ENCODE measurements at places on chromosomes 1 and 21.

GRCh38 chr1:34740161-34740868 lies 14.5 kb upstream of the GJB5 start:
- DNase-seq, result no peak

- DNase-seq, result no peak
Measured at GRCh38 chr1:6906783-6907182, 121.5 kb downstream of the CAMTA1 start.

DNA sequence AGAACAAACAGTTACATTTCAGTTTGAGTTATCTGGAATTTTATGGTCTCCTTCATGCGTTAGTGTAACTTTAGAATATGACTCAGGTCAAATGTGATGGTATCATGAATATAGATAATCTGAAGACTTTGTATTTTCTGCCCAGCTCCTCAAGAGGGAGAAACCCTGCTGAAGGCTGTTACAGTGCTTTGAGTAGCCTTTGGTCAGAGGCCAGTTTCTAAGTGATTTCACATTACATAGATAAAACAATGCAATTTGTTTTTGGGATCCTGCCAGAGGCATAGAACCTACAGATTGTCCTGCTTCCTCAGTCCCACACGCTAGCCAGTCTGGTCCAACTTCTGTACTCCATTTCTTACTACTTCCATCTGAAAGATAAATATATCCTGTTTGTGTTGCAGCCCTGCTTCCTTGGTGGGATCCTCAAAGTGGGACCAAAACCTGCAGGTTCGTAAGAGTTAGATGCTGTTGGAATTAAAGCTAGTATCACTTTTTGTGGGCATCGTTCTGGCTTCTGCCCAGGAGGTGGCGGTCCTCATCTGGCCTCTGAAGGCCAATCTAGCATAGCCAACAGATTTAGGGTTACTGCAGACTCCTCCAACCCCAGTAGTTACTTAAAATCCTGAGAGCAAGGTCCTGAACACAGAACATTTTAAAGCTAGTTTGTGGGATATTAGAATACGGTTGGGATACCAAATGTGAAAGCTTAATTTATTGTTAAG lies 645.8 kb upstream of the USP24 start:
- DNase-seq, result no peak

DNA sequence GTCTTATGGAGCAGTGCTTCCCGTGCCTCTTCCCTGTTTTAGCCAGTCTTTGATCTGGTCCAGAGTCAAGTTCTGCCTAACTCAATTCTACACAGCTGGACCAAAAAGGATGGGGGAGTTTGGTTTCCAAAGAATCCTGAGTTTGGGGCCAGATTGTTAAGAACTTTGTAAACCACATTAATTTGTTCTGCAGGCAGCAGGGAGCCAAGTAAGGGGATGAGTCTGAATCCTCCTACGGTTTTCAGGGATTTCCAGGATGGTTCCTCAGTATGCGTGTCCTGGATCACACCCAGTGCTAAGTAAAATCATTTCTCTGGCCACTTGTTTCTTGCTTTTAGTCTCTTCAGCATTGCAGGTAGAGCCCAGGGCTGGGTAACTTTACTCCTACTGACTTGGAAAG lies 26.1 kb upstream of the GJA5 start:
- DNase-seq, result no peak

GRCh38 chr1:20373286-20373685 lies 82.6 kb downstream of the VWA5B1 start:
- DNase-seq, result no peak

DNA sequence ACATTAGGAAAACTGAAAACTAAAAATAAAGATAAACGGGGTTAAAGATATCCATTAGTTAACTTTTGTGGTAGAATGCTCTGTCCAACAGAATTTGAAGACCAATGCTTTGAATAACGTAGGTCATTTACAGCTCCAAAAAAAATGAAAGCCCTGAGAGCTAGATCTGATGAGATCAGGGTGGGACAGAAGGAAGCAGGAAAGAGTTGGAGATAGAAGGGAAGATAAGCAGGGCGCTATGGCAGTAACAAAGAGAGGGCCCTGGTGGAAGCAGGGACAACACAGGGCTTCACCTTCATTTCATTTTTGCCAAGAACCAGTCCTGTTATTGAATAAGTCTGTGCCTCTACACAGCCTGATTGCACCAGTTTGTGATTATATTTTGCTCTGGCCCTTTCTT lies 51.0 kb upstream of the RGS8 start:
- DNase-seq, result no peak

DNA sequence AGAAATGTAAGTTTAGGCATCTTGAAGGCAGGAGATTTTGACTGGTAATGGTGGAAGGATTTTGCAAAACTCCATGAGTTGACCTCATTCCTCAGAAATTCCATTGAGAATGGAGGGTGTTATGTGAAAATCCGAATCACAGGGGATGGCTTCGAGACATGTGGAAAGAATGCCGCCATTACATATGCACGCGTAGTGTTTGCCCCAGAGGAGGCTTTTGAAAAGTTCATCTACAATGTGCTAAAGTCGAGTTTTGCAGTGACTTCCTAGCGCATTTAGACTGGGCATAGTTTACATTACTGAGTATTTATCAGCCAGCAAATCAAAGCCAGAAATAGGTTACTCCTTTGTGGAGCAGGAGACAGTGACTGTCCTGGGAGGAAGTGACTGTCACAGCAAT lies 307.4 kb downstream of the KIF26B start:
- no peak for DNase-seq

- DNase-seq, result no peak
Measured at GRCh38 chr1:81894867-81895266, 94.1 kb downstream of the ADGRL2 start.

DNA sequence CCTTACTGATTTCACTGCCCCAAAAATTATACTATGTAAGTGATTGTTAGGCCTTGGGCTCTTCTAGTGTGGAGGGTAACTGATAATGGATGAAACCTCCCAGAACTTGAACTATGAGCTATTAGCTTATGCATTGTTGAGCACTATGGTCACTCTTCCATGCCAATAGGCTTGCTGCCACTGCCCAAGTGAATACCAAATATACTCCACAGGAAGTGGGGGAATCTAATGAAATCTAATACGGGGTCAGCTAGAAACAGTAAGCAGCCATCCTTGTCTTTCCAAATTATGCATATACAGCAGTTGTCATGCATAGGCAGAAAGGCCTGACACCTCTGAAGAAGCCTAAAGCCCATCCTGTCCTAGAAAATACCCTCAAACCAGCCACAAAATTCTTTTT lies 198.7 kb upstream of the PTBP2 start:
- no peak for DNase-seq

- no peak for DNase-seq
Measured at GRCh38 chr1:7119156-7119555, 333.9 kb downstream of the CAMTA1 start.

DNA sequence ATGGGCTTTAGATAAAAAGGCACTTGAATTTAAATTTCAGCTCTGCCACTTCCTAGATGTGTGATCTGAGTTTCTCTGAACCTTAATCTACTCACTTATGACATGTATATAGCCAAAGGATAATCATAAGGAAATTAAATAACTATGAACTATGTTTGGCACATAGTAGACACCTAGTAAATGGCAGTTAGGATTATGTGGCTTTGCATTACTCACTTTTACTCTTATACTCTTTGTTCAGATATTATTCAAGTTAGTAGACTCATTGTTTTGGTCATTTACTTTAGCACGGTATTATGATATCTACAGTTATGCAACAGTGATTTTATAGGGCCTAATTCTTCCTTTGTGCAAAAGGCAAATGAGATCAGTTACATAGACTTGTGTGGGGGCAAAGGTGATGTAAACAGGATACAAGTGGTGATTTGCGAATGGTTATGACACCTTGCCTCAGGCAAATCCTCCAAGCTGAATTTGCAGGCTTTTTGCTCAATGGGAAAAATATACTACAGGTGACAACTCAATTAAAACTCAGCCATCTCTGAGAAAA lies 297.2 kb upstream of the PBX1 start:
- no peak for DNase-seq

DNA sequence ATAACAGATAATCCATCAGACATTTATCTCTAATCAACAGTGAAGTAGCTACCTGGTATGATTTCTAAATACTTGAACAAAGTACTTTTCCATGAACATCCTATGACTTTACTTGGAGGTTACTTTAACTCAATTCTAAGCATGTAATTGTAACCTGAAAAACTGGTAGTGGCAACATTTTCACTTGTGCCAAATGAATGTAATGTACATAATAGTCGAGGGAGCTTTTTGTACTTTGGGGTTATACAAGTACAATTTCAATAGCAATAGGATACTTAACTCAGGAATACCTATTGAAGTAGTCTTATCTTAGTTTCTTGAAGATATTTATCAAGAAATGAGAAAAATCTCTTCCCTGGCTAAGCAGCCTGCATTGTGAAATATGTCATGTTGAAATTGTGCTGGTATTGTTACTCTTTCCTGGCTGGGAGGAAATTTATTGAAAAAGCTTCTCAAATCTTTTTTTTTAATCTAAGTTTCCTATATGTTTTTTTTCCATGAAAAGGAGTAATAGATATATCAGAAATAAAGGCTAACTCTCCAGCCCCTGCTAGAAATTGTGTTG lies 33.7 kb upstream of the CACYBP start:
- no peak for DNase-seq

- no peak for DNase-seq
Measured at GRCh38 chr1:202834771-202835547, 24.2 kb downstream of the PCAT6 start.
